ENCODE measurements at places on chromosomes 11 and 22. TPM values are rescaled to one million over a fixed set of nuclear protein-coding genes. Genes with fewer than 3 reads are reported as not detected.

DNA sequence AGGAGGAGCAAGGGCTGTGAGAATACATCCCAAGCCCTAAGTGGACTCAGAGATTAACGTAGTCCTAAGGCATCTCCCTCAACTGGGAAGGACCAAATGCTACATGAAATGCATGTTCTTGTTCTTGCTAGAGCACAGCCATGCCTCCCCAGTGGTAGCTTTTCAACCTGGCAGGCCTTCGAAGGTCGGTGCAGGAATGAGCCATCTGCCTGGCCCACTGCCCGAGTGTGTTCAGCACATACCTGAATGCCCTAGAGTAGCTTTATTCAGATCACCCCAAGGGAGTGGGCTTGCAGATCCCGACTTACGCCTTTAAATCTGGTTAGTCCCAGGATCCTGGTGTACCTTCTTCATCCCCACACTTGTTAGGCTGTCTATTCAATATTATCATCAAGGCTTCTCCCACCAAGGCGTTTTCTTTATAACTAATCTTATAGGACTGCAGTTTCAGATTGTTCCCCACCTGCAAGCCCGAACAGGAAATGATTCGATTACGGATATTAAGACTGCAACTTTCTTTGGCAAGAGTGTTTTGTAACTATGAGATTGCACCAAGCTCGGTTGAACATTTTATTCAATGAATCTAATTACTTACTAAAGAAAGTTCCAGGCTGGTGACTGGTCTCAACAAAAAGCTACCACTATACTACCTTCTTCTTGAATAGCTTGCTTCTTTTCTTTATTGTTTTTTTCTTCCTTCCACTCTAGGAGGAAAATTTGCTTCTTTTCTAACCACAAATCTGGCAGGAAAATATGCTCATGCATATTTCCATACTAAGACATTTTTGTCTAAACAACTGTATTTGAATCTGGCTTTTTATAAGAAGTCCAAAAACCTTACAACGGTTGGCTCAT, 115.6 kb downstream of the SGSM3 start:
- DNase-seq = peak; percentile 34

DNA sequence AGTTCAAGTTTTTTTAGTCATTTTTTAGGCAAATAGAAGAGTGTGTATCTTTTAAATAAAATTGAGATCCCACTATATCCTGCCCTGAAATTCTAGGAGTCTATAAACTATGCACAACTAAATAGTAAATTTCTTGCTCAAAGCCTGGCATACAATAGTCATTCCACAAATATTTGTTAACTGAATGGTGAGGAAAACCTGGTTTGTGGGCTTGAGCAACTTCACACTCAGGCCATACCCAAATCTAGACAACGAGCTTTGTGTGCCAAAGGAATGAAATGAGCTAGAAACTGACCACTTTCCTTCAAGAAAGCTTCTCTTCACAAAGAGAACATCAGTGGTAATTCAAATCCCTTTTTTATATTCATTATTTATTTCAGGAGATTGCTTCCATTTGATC, 39.6 kb upstream of the AMOTL1 start:
- no peak for DNase-seq

- no peak for DNase-seq
These were observed 1717.1 kb upstream of the RAG2 start for GRCh38 chr11:38315151-38315550.

DNA sequence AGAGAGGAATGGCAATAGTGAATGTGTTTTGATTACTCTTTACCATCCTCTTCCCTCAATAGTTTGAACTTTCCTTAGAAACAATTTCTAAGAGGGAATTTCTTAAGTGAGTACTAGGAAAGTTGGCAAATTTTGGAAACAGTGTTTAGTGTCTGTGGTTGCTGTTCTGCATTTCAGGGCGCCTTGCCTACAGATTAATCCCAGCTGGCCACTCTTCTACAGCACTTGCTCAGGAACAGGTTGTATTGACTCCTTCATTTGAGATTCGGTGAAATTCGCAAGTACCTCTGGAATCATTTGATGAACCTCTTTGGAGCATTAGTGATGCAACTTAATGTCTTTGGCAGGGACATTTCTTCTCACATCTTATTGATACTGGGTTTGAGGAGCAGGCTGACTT, 28.3 kb downstream of the JAM3 start:
- no peak for DNase-seq

GRCh38 chr22:38736257-38736570, 19.6 kb downstream of the SUN2 start:
- no peak for DNase-seq

DNA sequence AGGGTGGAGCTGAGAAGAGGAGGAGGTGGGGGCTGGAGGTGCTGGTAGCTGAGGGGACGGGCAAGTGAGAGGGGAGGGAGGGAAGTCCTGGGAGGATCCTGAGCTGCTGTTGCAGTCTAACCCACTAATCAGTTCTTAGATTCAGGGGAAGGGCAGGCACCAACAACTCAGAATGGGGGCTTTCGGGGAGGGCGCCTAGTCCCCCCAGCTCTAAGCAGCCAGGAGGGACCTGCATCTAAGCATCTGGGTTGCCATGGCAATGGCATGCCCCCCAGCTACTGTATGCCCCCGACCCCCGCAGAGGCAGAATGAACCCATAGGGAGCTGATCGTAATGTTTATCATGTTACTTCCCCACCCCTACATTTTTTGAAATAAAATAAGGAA, 24.4 kb downstream of the FADS3 start:
- no peak for DNase-seq

DNA sequence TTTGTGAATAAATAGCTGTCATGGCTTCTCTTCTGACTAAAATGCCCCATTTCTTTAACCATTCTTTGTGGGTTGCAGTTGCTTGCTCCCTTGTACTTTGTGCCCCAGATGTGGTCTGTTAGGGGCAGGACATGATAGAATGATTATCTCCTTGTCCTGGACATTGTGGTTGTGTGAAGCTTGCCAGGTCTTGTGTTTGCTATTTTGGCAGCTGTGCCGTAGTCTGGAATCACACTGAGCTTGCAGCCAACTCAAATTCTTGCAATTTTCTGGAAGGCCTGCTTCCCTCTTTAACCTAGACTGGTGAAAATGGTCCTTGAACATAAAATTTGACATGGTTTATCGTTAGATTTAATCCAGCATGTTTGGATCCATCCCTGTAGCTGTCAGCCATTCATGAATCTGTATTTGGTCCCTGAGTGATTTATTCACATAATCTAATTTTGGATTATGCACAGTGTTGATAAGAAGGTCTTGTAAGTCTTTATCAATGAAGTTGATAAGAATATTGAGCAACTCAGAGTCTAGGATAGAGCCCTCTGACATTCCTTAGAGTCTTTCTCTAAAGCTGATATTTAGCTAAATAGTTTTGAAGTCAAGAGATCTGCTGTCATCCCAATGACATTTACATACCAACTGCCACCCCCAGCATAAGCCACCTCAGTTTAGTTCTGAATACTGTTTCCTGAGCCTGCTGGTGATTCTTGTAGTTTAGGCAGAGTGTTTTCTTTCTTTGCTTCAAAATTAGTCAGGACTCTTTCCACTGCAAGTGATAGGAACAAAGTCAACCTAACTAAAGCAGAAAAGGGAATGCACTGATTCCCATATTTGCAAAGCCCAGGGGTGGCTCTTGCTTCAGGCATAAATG, 9.8 kb downstream of the SPON1 start:
- peak; percentile 41 for DNase-seq

DNA sequence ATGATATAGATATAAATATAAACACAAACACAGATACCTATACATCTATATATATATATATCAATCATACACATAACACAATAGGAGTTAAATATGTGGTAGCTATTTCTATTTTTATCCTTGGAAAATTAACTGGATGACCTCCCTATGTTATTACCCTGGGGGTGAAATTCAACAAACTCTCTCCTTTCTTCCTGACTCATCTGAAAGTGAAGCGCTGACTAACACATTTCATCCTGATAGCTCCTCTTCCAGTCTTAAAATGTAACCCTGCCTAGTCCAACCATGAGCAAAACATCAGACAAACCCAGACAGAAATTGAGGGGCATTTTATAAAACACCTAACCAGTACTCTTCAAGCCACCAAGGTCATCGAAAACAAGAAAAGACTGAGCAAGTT, 220.6 kb upstream of the ISX start:
- no peak for DNase-seq

GRCh38 chr11:111933872-111934271, 3.3 kb upstream of the DIXDC1 start:
- DNase-seq = no peak

GRCh38 chr22:32994041-32994830, 63.9 kb downstream of the SYN3 start:
- no peak for DNase-seq

GRCh38 chr11:34439610-34440198, 970 bp downstream of the CAT start:
- no peak for DNase-seq

DNA sequence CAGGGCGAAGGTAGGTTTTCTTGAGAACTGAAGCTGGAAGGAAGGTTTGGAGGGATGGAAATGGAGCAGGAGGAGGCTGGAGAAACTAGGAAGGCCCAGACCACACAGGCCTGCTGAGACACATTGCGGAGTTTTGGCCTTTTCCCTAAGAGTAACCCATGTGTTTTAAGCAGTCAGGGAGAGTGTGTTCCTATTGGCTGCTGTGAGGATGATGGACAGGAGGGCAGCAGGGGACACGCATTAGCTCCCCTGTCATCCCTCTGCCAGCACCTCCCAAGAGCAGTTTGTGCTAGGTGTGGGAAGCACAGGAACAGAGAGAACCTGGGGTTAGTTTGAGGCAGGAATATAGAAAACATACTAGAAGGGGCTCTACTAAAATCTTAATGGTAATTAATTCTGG, 842.1 kb downstream of the TBC1D22A start:
- no peak for DNase-seq

DNA sequence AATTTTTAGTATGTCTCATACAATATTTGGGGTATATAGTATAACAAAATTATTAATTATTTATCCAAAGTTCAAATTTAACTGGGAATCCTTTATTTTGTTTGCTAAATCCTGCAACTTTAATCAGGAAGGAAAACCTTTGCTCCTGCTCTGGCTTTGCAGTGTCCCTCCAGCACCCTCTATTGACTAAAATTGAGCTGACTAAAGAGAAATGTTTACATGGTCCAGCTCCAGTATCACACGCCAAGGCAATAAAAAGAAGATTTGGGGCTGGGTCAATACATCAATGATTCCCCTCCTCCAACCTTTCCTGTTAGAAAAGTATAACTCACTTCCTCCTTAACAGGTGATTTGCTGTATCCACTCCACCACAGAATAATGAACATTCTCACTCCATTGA, 153.0 kb upstream of the LRRC4C start:
- DNase-seq = no peak

DNA sequence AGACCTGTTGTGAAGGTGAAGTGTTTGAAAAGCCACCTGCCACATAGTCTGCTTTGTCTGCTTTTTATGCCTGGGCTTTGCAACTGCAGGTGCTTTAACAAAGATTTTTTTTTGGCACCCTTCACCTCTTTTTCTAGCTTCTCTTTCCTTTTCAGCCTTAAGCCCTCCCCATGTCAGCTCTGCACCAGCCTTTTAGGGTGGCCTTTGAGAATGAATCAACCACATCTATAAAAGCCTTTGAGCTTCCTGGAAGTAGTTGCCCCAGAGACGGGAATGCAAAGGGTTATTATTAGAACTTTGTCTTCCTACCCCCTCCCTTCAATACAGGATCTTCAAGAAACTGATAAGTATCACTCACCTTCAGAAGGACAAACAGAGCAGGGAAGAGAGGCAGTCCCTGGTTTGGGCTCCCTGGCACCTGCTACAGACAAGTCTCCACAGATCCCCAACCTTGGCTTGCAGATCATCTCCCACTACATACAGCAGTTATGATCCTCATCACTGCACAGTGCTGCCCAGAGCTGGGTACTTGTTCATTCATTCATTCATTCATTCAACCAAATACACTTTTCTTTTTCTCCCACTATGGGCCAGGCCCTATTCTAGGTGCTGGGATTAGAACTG, 8.0 kb downstream of the PVALB start:
- DNase-seq = peak; percentile 11

DNA sequence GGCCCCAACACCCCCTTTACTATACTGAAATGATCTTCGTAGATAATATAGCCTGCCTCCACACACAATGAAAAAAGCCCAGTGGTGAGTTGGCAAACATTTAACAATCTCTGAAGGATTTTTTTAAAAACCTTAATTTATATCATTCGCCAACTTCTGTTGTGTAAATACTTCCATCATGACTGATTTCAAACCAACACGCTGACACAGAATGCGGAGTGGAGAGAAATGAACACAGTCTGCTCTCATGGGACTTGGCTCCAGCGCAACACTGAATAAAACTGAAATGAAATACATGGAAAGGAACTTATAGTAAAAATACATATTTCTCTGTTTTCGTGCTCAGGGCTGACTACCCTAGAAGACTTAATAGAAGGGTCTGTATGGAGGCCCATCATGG, 61.3 kb upstream of the WNT11 start:
- no peak for DNase-seq

DNA sequence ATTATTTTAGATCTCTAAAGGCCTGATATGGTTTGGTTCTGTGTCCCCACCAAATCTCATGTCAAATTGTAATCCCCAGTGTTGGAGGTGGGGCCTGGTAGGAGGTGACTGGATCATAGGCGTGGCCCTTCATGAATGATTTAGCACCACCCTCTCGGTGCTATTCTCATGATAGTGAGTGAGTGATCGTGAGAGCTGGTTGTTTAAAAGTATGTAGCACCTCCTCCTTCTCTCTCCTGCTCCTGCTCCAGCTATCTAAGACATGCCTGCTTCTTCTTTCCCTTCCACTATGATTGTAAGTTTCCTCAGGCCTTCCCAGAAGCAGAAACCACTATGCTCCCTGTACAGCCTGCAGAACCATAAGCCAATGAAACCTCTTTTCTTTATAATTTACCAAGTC, 114.1 kb downstream of the SERGEF start:
- DNase-seq = no peak

The PATL1 gene
- total RNA-seq = 10.3 TPM

The PHF21B gene
- 27.3 TPM for total RNA-seq

The LRRC32 gene
- total RNA-seq = 16.2 TPM

The NAALADL1 gene
- 15.6 TPM for total RNA-seq

The NEFH gene
- total RNA-seq = 887 TPM

The LRP5 gene
- 48.3 TPM for total RNA-seq

The SERPIND1 gene
- not detected for total RNA-seq

The IRAG1 gene
- total RNA-seq = 14.7 TPM

The MYBPC3 gene
- total RNA-seq = 0.91 TPM

The LINC01488 gene
- not detected for total RNA-seq

The OR52A1 gene
- total RNA-seq = not detected

The PRR33 gene
- total RNA-seq = not detected

The TLCD5 gene
- total RNA-seq = 7.8 TPM

The KIAA0930 gene
- total RNA-seq = 29.1 TPM

The RASD2 gene
- total RNA-seq = 6.2 TPM

Data from prostate gland (tissue), 2 donors.